ENCODE measurements at places on chromosomes 2 and 18.

DNA sequence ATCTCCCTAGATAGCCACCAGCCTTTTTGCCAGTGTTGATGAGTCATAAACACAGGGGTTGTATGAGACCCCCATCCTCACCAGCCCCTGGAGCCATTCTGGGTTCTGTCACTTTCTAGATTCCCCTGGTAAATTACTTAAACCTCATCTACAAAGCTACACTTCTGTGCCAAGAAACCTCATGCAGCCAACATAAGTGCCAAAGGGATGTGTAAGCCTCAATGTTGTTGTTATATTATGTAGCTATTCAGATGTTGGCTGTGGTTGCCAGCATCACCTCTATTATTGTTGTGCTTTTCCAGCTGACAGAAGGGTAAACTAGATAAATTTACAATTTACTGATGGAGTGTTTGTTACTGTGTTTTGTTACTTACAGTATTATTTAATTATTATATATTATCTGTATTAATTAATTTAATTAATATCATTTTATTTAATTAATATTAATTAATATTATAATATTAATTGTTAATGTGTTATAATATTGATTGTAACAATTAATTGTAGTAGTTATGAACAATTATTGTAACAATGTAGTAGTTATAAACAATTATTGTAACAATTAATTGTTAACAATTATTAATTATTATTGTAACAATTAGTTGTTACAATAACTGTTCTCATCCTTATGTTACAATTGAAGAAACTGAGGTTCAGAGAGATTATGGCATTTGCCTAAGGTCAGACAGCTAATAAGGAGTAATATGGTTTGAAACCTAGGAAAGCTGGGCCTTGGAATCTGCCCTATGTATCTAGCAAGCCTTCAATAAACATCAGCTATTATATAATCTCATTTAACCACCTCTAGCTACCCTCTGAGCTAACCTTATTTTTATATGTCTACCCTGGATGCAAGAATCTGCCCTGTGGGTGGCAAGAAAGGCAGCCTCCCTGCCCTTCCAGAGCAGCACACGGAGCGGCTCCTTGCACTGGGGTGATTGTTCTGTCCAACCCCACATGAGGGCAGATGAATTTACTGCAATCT is 36.1 kb downstream of the PSTPIP2 start:
- DNase-seq = no peak

GRCh38 chr2:31865215-31865614 is 145.6 kb downstream of the MEMO1 start:
- DNase-seq = no peak

- no peak for DNase-seq
Measured at GRCh38 chr2:38380397-38381130, 3.5 kb upstream of the ATL2 start.

DNA sequence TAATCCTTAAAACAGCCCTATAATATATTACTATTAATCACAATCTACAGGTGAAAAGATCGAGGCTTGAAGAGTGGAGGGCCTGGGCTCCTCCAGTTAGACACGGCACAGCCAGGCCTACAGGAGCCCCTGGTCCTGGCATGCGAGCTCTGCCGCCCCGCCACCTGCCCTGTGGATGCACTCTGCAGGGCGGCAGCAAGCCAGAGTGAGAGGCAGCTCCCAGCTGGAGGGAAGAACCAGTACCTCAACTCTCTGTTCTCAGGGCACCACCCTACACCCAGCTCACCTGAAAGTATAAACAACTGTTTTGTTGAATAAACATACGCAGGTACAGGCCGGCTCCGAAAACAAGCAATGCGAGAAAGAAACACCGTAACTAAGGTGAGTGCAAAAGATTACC is 34.6 kb downstream of the EIPR1 start:
- DNase-seq = no peak

DNA sequence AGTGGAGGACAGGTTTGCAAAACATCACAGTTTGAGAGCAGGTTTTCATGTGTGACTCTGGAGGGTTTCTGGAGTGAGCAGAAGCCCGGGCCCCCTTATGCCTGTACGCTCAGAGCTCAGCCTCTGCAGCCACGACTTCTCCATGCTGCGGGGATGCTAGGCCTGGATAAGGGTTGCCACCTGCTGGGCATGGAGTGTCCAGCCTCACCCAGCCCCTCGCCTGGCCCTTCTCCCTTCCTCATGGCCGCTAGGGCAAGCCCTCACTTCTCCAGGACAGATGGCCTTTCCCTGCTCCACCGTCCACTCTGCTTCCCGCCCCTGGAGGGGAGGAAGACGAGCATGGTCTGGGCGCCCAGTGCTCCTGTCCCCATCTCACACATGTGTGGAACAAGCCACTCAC is 318.7 kb downstream of the GBX2 start:
- no peak for DNase-seq

GRCh38 chr18:76005632-76006208 is 489.3 kb downstream of the ZNF516 start:
- no peak for DNase-seq

DNA sequence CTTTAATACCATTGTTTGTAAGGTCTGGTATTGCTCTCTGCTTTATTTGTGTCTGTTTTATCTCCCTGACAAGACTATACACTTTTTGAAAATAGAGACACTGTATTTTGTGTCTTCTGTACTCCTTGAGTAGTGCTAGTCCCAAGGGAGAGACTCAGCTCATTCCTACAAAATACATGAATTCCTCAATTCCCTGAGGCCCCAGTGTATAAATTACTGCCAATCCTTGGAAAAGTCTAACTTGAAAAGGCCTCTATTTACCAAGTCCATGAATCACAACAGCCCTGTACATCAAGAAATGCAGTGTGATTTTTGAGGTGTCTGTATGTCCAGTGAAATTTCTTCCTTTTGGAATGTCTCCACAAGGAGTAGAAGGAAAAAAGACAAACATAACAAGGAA is 34.9 kb upstream of the NEDD4L start:
- DNase-seq = no peak

DNA sequence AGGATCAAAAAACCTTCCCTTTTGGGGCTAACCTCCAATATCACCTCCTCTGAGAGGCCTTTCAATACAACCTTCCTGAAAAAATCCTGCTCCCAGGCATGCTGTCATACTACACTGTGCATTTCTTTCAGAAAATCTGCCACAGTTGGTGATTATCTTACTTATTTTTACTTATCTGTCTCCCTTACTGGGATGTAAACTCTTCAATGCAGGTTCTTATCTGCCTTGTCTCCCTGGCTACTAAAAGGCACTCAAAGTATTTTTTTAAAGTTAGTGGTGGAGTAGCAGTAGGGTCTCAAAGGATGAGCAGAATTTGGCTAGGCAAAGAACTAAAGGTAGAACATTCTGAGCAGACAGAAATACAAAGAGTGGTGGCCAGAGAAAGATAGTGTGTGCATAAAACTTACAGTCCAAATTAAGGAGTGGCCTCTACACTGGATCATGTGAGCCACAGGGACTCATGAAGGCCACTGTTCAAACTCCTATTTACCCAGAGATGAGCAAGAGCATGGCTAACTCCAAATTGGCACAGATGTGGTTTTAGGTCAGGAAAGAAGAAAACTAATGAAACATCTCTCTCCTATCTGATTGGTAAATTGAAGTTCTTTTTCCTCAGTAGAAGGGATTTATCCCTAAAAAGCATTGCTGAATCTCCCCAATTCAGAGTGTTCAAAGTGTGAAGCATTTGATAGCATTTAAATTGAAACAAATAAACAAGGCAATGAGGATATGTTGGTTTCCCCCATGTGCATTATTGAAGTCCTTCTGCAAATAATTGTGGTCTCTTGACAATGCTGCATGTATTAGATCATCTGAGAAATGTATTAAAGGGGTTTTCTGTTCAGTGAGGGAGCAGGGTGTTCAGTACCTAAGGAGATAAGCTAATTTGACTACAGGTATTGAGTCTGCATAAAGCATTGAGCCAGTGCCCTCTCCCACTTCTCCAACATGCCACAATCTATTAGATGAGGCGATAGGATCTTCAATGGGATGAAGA is 285.5 kb downstream of the MREG start:
- DNase-seq = no peak

- DNase-seq = peak; percentile 49
Measured at GRCh38 chr2:174603280-174603679, 5.7 kb upstream of the WIPF1 start.

- no peak for DNase-seq
Measured at GRCh38 chr2:201930831-201931230, 102.8 kb upstream of the FZD7 start.

DNA sequence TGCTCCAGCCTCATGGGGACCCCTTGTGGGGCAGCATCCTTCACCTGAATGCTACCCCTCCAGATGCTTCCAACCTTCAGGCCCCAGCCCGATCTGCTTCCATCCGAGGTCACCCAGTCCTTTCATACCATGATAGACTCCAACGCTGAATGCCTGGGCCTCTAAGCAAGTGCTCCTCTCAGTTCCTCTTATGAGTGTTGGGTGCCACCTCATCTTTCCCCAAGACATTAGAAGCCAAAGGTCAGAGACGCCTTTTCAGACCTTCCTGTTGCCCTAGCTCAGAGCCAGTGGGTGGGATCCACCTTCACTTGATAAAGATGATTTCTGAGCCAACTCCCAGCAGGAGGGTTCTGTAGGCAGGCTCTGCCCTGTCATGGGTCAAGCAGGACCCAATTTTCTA is 174.5 kb upstream of the MGAT5 start:
- DNase-seq = no peak

DNA sequence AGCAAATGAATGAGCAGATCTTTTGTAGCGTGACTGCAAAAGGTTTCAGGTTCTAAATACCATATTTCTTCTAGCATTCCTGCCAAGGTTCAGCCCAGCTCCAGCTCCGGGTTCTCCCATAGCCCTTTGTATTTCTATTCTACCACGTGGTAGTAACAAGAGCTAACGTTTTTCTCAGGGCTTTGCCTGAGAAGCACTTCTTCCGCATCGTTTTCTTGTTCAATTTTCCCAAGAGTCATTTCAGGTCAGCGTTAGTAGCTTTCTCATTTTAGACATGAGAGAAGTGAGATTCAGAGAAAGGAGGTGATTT is 120.1 kb upstream of the MYCN start:
- DNase-seq = no peak

- no peak for DNase-seq
Measured at GRCh38 chr2:19598971-19599370, 240.5 kb upstream of the OSR1 start.

DNA sequence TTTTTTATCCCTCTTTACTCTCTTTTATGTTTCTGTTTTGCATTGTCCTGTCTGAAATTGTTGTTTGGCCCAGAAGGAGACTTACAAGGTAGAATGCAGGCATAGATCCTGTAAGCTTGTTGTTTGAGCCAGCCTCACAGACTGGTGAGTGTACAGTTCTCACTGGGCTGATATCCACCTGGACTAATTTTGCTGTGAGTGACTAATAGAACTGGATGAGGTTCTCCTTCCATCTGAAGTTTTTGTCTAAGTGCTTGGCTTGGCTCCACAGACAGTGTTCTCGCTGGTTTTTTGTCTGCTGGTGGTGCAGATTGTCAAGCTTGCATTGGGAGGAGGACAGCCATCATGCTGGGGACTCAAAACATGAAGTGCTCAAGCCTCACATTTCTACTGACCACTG is 495.7 kb downstream of the TSN start:
- no peak for DNase-seq

DNA sequence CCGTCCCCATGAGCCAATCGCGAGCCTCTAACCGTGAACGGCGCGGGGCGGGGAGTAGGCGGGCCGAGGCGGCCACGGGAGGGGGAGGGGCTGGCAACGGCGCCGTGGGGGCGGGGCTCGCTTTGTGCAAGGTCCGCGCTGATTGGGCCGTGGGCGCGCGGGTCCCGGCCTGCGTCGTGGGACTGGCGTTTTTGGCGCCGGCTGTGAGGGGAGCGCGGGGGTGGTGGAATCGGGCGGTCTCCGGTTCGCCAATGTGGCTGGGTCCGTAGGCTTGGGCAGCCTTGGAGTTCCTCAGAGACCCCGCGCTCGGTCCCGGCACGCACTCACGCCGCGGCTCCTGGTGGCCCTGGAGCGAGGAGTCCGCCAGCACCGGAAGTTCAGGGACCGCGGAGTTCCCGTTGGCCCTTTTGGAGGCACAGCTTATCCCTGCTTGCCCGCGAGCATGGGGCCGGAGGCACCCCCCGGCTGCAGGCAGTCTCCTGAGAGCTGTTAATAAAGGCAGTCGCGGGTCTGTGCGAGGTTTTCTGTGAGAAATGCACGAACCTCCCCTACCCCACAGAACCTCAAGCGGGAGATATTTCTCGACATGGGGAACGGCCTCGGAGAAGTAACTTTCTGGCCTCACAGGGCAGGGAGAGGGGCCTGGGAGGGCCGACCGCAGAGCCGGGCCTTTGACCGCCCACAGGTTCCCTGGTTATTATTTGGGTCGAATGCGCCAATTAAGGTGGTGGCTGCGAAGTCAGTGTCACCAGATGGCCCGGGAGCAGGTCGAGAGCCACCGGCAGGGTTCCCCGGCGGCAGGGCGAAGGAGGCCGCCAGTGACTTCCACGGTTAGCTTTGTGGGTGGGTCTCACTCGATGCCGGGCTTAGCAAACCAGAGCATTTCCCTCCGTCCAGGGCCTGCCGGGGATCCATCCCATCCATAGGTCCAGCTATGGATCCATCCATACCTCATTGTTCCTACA is 574 bp upstream of the NCL start:
- DNase-seq = peak; percentile 100

DNA sequence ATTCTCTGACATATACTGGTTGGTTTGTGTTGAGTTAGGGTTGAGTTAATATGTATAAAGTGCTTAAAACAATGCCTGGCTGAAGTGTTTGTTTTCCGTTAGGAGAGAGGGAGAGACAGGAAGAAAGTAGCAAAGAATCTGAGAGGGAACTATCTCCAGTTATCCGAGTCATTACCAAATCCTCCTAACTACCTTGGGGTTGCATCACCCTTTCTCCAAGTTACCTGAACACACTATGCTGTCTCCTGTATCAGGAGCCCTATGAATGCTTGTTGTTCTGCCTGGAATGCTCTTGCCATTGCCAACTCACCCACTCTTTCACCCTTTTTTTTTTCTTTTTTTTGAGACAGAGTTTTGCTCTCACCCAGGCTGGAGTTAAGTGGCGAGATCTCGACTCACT is 47.9 kb upstream of the ITGAV start:
- DNase-seq = no peak

- no peak for DNase-seq
Measured at GRCh38 chr2:24015562-24016375, 5.9 kb downstream of the MFSD2B start.

DNA sequence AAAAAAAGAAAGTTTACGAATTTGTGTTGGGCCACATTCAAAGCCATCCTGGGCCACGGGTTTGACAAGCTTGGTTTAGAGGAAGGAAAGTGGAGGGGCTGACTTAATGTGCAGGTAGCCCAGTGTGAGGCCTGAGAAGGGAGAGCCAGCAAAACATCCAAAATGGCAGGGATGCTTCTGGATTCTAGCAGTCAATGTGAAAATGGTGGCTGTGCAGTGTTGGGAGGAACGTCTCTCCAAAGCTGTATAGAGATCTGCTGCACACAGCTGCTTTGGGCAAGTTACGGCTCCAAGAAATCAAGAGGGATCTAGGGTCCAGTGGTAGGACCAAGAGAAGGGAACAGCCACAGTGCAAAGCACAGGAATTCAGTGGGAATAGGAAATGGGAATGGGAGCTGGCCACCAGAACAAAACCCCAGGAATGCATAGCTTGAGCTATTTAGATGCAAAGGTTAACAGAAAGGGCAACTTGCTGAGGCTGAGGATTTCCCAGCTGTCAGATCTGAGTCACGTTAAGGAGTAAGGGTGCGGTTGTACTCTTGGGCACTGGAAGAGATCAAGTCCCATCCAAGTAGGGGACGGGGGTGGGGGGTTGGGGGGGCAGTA is 70.6 kb downstream of the B3GNT2 start:
- no peak for DNase-seq

- DNase-seq = no peak
Measured at GRCh38 chr2:241344925-241345651, 11.0 kb upstream of the FARP2 start.

All from stimulated activated CD4-positive, alpha-beta T cell treated with anti-CD3 and anti-CD28 coated beads, Interleukin-4, amount 100 ng/mL, for 4 hours (primary cell).